ENCODE measurements at places on chromosomes 5 and 9. TPM values are rescaled to one million over a fixed set of nuclear protein-coding genes. Genes with fewer than 3 reads are reported as not detected.

CHD1 gene
- total RNA-seq = 34.4 TPM

BHMT2 gene
- not detected for total RNA-seq

SHOC1 gene
- total RNA-seq = 0.02 TPM

SLC6A7 gene
- 0.02 TPM for total RNA-seq

CCL27 gene
- not detected for total RNA-seq

TEX48 gene
- total RNA-seq = not detected

CD72 gene
- 0.39 TPM for total RNA-seq

Measured in A549 treated with dexamethasone at 1 μM for 4 hours (cell line).